ENCODE measurements at places on chromosomes 6 and 20.

GRCh38 chr6:20126102-20126752 is 86.0 kb downstream of the MBOAT1 start:
- DNase-seq = no peak

- DNase-seq = no peak
Observed at GRCh38 chr6:36301085-36301658, 31.3 kb downstream of the PNPLA1 start.

DNA sequence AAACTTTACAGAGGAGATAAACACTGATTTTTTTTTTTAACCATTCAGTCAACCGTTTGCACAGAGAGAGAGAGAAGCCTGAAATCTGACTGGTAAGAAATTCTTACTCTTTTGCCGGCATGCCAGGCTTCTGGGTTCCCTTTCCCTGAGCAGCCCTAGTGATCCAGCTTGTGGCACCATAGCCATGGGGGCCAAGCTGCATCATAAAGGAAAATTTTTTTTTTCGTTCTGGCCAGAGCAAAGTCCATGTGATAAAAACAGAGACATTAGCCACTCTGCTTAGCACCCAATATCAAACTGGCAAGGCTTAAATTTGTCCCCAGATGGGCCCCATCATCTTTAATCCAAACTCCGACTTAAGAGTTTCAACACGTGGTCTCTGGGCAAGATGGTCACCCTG is 44.5 kb downstream of the CEP85L start:
- DNase-seq = no peak

GRCh38 chr6:115058414-115059211 is 715.8 kb upstream of the HS3ST5 start:
- no peak for DNase-seq

DNA sequence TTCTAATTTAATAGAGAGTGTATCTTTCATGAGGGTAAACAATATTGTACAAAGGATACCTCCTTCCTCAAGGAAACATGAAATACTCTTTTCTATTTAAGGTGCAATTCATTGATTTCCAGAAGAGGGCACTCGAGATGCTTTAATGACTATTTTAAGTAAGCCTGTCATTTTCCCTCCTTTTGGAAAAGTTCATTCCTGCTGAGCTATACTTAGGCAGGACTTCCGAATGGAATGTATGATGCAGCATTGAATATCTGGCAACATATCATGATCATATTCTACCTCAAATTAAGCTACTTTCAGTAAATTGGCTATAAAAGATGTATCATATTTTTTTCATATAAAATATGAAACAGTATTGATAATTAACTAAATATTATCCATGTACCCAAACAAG is 5.0 kb downstream of the DST start:
- no peak for DNase-seq

- no peak for DNase-seq
Observed at GRCh38 chr6:132041706-132042105, 90.5 kb upstream of the CCN2 start.

DNA sequence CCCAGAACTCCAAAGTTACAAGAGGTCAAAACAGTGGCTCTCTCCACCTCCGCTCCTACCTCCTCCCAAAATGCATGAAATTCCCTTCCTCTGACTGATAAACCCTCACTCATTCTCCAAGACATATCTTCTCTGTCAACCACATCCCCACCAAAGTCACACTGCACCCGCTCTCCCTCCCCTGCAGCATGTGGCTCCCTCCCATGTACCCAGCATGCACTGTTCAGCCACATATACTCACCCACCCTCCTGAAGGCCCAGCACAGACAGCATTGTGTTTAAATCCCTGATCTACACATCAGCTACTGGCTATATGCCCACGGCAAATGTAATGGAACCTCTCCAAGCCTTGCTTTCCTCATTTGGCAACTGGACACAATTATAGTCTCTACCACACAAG is 5.5 kb upstream of the POU5F1 start:
- no peak for DNase-seq

DNA sequence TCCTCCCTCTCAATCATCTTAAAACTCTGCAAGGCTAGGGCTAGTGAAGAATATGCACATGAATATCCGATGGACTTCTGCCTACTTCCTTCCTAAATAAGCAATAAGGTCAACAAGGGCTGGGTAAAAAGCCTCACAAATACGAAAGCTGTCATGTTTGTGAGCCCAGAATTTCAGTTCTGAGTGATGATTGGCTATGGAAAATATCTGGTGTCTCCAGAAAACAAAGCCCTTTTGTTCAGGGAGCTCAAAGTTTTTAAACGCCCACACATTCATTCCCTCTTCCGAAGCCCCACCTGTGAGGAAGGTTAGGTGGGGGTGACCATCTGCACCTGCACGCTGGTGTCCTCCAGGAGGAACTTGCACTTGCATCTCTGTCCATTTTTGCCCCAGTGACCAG is 126.9 kb upstream of the ARMC2 start:
- no peak for DNase-seq

DNA sequence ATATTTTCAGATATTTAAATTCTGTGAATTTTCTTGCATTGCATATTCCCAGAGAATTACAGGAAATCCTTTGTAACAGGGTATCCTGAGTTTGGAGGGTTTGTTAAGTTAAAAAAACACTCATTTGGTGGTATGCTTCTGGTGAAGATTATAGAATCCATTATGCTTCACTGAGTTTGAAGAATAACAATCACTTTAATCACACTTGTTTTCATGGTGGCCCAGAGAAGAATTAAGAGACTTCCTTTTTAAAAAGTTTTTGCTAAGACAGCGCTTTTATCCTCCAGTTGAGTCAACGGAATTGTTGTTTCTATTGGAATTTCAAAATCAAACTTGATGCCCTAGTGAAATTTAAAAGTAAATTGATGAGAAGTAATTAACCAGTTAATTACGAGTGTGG is 17.4 kb downstream of the PLEKHG1 start:
- DNase-seq = no peak

GRCh38 chr20:478949-479429 is 16.7 kb upstream of the TBC1D20 start:
- DNase-seq = peak; percentile 8

- no peak for DNase-seq
Observed at GRCh38 chr6:13304101-13304500, 24.2 kb downstream of the TBC1D7 start.

DNA sequence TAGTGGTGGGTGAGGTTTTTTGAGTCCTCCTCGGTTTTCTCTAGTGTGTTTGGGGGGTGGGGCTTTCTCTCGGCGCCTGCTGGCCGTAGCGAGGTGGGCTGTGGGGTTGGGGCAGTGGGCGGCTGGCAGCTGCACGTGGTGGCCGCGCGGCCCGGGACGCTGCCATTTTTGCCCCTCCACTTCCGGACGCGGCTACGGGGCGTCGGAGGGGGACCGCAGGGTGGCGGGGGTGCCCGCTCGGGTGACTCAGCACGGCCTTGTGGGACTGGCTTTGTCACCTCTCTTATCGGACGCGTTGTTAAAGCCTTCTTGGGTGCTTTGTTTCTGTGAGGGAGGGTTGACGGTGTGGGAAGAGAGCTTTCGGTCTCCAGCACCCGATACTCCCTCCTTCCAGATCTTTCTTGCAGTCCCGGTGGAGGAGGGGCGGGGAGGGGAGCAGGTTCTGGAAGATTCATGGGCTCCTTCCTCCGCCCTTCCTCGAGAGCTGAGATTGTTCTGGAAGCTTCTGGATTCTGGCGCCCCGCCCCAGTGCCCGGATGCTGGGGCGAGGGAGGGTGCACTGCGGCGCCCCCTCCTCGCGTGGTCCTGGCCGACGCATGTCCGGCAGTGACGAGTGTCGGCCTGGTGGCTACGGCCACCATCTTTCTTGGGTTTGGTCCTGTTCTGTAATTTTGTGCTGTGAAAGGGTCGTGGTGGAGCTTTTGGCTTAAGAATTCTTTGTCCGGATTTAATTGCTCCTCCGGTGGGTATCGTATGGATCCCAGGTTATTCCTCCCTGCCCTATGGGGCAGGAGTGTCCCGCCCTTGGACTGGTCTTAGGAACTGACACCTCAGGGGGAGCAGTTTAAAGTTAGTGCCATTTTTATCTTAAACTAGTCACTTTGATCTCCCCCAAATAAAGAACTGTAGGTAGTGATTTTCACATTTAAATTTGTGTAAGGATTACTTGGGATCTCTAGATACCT is 719 bp downstream of the HSP90AB1 start:
- no peak for DNase-seq

GRCh38 chr20:3382836-3383235 is 24.6 kb downstream of the DNAAF9 start:
- no peak for DNase-seq

- no peak for DNase-seq
Observed at GRCh38 chr20:4885877-4886276, 115.4 kb downstream of the SLC23A2 start.

DNA sequence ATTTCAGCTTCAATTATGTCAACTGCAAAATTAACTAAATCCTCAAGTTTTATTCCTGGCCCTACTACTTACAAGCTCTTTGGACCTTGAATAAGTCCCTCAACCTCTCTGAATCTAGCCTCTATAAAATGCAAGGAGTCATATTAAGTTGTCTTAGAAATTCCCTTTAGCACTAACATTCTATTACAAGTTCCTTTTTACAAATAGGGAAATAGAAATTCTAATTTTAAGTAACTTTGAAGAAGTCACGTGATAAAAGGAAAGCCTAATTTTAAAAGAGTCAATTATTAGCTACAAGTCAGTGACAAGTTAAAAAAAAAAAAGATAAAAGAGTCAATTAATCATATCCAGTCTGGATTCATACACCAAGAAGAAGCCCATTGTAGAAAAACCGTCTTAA is 24.6 kb upstream of the GTF3C6 start:
- DNase-seq = no peak

DNA sequence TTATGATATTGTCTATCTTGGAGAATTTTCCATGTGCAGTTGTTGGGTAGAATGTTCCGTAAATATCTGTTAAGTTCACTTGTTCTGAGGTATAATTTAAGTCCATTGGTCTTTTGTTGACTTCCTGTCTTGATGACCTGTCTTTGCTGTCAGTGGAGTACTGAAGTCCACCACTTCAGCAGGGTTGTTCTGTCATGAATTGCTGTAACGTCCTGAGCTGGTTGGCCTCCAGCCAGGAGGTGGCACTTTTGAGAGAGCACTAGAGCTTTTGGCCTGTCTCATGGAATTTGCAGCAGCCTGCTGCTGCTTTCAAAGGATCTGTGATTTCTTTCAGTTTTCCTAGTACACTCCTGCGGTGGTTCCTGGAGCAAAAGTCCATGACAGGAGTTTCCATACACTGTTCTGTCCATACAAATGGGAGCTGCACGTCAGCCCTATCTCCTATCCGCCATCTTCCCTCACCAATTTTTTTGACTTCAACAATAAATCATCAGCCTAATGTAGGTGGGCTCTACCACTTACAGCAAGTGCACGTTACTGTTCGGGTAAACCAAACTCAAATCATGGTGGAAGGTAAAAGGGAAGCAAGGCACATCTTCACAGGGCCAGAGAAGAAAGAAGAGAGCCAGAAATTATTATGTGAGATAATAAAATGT is 46.9 kb upstream of the TRERF1 start:
- no peak for DNase-seq

- DNase-seq = no peak
Observed at GRCh38 chr6:31877125-31877650, 1.6 kb downstream of the SLC44A4 start.

GRCh38 chr6:91761621-91762020 is 1174.7 kb upstream of the MAP3K7 start:
- no peak for DNase-seq

DNA sequence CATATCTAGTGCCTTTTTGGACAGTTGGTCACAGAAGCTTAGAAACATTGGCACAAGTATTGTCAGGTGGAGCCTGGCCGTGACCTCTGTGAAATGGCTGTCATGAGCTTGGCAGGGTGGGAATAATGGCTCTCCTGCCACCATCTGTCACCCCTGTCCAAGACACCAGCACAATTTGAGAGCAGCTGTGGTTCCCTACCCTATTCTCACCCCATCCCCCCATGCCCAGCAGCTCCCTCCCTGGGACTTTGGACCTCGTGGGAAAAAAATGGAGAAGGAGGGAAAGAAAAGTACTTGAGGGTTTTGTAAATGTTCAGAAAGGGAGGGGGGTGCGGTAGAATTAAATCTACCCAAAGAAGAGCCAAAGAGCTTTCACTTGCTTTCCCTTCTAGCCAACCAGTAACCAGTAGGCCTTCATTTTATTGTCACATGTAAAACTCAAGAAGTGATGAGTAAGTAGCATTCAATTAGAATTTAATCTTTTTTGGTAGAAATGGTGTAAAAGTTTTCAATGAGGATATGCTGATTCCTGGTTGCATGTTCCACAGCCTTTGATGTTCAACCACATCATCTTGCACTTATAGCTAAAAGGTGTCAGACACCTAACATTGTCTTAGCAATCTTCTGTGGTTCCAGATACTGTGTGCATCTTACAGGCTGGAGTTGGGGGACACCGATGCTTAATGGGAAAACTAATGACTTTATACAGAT is 263.5 kb upstream of the TAB2 start:
- DNase-seq = no peak

DNA sequence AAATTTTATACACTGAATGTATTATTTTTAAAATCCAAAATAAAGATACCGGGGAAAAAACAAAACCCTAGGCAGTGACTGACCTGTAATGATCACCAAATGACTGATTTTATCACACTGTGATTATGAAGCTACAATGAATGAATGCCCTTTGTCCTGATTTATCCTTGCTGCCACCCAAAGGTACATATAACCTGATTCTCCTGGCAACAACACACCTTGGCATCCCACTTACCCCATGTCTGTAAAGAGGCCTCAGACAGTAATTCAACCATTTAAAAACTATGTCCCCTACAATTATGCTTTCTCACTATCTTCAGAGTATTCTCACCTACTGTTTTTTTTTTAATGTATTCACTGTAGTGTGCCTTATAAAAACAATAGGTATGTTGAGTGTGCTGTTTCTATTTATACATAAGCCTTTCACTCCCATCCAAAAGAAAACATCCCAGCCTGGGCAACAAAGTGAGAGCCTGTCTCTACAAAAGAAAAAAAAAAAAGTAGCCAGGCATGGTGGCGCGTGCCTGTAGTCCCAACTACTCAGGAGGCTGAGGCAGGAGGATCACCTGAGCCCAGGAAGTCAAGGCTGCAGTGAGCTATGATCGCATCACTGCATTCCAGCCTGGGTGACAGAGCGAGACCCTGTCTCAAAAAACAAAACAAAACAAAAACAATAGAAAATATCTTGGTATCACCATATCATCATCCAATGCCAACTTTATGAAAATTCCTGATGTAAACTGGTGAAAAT is 21.7 kb downstream of the B4GALT5 start:
- DNase-seq = no peak

- no peak for DNase-seq
Observed at GRCh38 chr6:49632727-49633126, 3.9 kb downstream of the RHAG start.

- DNase-seq = no peak
Observed at GRCh38 chr6:17863901-17864754, 123.3 kb downstream of the KIF13A start.

DNA sequence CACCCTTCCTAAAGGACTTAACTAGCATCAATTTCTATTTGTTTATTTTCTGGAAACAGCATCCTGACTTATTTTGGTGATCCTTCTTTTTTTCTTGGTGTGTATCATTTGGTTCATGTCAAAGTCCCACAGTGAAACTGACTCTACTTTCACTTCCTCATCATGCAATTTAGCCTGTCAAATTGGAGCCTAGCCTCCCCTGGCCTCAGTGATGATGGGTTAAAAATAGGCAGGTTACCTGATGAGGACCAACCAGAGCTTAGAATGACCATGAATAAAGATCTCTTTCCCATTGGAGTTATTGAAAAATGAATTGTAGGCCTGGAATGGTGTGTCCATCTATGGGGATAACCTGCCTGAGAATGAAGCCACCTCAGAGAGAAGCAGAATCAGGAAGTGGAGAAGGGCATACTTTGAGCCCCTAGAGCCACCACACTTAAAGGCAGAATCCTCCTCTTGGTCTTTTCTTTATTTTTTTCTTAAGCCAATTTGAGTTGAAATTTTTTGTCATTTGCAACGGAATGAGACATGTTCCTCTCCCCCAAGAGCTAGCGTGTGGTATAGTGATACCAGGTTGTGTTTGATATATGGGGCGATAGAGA is 105.6 kb downstream of the BTBD3 start:
- DNase-seq = no peak

Data from NCI-H1436 treated with DMSO at 0.1 percent for 48 hours (cell line).